Dermis microvascular lymphatic vessel endothelial cell (primary cell): ENCODE measurements at places on chromosomes 4 and X.

GRCh38 chr4:24690436-24690835, 104.9 kb upstream of the SOD3 start:
- no peak for DNase-seq

GRCh38 chrX:7987160-7988012, 60.2 kb upstream of the PNPLA4 start:
- DNase-seq = peak; percentile 0

DNA sequence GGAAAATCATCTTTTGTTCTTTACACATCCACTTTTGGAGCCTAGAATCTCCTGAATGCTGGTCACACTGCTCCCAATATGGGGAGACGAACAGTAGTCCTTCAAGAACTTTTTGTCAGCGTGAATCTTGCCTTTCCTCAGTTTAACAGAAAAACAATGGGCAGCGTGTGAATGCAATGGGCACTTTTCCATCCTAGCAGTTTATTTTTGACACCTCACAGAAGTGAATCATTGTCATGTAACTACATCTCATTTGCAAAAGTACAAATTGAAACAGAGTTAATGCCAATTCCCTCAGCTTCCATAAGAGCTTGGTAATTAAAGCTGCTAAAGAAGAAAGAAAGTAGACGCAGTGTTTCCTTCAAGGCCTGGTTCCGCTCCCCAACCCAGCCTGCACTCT, 85.5 kb downstream of the DRD5 start:
- no peak for DNase-seq

DNA sequence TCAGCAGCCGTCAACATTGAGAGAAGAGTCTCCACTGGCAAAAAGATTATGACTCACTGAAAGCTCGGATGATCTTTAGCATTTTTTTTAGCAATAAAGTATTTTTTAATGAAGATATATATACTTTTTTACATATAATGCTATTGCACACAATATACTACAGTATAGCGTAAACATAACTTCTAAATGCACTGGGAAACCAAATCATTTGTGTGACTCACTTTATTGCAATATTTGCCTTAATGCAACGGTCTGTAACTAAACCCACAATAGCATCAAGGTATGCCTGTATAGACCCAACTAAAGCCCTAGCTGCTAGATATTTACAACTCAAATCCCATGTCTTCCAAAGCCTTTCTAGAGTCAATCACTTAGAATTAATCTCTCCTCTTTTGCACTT, 52.3 kb upstream of the EDNRA start:
- DNase-seq = no peak

DNA sequence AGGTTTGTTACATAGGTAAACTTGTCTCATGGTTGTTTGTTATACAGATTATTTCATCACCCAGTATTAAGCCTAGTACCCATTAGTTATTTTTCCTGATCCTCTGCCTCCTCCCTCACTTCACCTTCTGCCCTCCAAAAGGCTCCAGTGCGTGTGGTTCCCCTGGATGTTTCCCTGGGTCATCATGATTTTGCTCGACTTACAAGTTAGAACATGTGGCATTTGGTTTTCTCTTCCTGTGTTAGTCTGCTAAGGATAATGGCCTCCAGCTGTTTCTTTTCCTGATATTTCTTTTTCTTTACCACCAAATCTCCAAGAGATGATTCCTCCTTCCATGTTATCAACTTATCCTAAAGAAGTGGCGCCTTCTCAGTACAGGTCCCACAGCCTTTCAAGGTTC, 543.1 kb upstream of the ADGRL3 start:
- DNase-seq = no peak

GRCh38 chr4:113869743-113870375, 108.3 kb upstream of the CAMK2D start:
- DNase-seq = no peak

GRCh38 chrX:45762699-45763647, 562.3 kb upstream of the DIPK2B start:
- no peak for DNase-seq

GRCh38 chrX:21738950-21739287, 19.0 kb downstream of the SMPX start:
- DNase-seq = no peak

- DNase-seq = no peak
These were observed 296.1 kb upstream of the UGT8 start for GRCh38 chr4:114302472-114302871.

DNA sequence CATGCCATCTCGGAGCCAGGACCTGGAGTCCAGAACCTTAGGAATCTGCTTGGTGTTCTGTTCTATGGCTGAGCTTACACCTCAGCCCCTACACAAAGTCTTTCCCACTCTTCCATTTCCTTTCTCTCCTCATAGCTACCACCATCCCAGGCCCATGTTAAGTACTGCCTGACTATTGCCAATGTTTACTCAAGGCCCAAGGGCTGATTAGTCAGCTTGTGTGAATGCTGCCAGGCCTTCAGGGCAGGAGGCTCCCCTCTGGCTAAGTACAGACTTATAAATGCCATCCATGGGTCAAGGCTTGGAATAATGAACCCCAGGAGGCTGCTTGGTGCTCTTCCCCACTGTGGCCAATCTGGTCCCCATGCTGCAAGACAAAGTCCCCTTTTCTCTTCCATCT, 411.6 kb upstream of the MAGEB18 start:
- no peak for DNase-seq

- DNase-seq = no peak
These were observed 29.7 kb downstream of the BMX start for GRCh38 chrX:15530318-15530717.

DNA sequence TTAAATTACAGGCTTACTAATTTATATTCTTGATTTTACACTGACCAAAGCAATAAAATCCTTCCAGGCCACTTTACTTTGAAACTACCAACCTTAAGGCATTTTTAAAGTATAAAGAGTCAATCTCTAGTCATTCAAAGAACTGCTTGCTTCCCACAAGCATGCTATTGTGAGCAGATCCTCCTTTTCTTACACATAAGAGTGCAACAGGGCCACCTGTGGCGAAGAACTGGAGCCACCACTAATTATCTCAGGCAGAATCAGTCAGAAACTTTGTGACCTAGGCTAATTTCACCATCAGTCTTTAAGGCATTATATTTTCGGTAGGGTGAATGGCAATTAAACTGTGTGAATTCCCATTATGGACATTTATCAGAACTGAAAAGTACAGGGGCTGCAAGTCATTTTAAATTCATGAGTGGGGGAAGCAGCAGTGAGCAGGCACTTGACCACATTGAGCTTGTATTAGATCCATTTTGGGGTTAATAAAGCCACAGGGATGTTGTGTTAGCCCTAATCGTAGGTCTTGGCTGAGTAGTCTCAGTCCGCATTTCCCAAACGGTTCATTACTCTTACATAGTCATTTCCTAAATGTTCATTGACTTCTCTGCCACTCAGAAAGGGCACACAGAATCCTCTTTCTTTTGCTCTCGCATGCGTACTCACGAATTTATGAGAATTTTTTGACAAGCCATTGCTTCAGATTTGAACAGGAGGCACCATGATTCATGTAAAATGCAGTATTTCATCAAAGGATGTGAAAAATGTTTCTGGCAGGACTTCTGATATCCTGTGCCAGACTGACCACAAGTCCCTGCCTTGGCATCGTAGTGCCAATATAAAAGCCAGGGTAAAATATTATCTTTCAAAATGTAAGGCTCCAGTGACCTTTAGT, 39.8 kb downstream of the NPY2R start:
- DNase-seq = no peak

DNA sequence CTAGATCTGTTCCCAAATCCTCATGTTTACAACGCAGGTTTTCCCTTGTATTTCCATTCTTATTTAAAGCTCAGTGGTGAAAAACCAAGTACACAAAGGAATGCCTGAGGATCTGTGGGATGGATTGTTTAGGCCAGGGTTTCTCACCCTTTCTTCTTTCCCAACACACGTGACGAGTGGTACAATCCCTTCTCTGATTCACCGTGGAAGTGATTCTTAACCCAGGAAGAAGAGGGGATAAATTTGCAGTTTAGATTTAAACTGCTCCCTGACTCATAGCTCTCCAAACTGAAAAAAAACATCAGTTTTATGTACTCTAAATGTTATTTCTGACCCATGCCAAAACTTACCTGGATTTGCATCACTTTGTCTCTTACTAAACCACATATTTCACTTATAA, 17.0 kb downstream of the PAQR3 start:
- no peak for DNase-seq

DNA sequence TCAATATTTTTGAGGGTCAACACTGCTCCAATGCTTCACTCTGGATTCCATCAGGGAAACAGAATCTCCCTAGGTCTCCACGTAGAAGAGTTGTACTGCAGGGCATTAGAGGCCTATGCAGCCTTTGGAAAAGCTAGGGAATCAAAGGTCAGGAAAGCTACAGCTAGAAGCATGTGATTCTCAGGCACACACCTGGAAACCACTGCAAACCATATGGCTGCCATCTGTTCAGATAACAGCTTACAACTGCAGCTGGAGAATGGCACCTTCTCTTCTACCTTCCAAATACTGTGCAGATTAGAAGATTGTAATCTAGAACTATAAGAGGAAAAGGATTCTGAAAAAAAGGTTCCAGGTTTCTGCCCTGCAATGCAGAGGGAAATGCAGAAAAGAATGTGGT, 60.6 kb downstream of the BTC start:
- no peak for DNase-seq

- DNase-seq = no peak
These were observed 102.7 kb downstream of the VCX3A start for GRCh38 chrX:6432226-6432625.

GRCh38 chr4:89551191-89551590, 243.6 kb upstream of the GPRIN3 start:
- DNase-seq = peak; percentile 70

DNA sequence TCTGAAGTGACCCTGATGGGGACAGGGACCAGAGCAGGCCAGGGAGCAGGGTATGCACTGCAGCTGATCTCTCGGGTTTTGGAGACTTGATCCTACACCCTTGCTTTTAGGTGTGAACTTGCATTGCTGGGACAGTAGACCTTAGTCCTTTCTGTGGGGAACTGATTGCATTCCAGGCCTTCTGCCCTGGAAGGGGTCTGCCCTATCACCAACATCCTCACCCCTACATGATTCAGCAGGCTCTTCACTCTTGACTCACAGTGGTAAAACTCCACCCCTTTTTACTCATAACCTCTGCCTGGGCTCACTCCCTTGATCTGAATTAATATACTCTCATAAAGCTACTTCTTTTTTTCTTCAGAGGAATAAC, 6.6 kb upstream of the DDX60L start:
- DNase-seq = no peak

DNA sequence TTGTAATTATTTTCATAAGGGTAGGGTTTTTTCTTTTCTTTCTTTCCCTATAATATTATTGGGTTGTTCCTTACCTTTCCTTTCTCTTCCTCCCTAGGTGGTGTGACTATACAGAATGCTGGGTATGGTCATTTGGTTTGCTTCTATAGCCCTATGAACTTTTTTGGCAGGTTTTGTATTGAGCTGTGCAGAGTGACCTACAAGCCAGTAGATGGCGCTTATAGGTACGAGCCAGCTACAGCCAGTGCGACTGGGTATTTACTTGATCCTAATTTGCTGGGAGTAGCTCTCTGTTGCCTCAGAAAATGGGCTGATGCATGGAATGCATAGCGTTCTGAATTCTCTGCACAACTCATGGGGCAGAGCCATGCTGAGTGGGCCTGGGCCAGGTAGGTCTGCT, 423.3 kb downstream of the MAGEE1 start:
- DNase-seq = no peak

- DNase-seq = no peak
These were observed 1.9 kb downstream of the DCAF12L2 start for GRCh38 chrX:126164226-126164625.

- DNase-seq = no peak
These were observed 29.8 kb downstream of the FAM149A start for GRCh38 chr4:186134257-186134656.

DNA sequence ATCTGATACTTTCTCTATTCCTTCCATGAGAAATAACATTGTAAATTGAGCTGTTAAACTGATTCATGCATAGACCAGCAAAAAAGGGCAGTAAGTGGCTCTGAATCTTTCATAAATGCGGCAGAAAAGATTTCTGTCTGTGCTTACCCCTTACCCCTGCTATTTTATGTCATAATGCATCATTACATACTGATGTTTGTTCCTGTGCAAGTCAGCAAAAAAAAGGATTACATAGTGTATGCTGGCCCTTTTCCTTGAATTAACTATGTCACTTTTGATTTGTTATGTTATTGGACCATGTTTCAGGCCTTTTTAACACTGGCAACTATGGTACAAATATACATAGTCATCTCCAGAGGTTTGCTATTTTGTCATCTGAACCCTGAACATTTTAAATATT, 2159.7 kb downstream of the PCDH7 start:
- DNase-seq = no peak

DNA sequence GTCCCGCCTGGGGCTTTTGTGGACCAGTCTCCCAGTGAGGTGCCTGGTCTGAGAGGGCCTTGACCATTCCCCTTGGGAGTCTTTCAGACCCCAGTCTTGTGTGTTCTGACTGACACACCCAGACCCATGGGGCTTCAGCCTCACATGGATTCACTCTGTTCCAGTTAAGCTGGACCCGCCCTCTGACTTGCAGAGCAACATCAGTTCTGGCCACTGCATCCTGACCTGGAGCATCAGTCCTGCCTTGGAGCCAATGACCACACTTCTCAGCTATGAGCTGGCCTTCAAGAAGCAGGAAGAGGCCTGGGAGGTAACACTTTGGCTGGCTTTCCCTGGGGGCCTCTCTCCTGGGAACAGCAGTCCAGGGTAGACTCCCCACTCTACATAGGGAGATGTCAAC, 6.8 kb downstream of the IL9R start:
- no peak for DNase-seq

GRCh38 chr4:80265571-80266252, 752 bp upstream of the FGF5 start:
- DNase-seq = peak; percentile 86

DNA sequence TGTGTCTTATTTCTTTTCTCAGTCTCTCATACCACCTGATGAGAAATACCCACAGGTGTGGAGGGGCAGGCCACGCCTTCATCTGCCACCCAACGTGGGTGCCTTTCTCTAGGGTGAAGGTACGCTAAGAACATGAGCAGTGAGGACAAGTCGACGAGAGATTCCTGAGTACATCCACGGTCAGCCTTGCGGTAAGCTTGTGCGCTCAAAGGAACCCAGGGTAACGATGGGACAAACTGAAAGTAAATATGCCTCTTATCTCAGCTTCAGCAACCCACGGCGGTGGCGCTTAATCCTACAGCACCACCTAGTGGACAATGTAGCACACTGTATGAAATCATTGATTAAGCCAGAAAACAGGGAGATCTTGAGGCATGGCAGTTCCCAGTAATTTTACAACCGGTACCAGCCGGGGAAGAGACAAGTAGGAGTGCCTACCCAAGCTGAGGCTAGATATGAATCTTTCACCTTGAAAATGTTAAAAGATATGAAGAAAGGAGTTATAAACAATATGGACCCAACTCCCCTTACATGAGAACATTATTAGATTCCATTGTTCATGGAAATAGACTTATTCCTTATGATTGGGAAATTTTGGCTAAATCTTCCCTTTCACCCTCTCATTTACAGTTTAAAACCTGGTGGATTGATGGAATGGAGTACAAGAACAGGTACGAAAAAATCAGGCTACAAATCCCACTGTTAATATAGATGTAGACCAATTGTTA, 63.0 kb downstream of the ZNF732 start:
- peak; percentile 66 for DNase-seq
